ENCODE measurements at places on chromosomes 4 and X.

DNA sequence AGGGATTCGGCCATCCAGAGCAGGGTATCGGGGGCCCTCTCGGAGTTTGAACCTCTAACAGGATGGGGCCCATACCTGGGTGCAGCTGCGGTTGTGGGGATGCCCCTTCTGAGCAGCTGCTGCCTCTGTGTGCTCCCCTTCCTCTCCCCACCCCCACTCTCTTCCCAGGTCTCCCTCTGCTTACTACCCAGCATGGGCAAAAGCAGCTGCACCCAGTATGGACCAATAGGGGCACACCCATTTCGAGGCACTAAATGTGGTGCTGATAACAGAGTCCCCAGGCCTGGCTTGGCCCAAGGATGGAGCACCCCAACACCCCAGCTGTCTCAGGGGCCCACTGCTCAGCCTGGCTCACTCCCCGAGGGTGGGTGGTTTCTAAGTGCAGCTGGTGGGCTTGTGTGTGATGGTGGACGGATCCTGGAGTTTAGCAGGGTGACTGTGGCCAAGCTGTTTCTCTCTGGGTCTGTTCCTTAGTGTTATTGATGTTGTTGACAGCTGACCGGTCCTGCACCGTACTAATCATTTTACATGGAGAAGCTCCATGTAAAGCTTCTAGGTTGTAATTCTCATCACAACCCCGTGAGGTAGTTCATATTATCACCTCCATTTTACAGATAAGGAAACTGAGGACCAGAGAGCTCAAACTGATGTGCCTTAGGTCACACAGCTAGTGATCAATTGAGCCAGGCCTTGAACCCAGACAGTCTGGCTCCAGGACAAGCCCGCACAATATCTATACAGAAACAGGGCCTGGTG is 13.1 kb upstream of the KIAA0232 start:
- no peak for DNase-seq

- no peak for DNase-seq
These were observed 669 bp downstream of the TMEM150C start for GRCh38 chr4:82560853-82561785.

DNA sequence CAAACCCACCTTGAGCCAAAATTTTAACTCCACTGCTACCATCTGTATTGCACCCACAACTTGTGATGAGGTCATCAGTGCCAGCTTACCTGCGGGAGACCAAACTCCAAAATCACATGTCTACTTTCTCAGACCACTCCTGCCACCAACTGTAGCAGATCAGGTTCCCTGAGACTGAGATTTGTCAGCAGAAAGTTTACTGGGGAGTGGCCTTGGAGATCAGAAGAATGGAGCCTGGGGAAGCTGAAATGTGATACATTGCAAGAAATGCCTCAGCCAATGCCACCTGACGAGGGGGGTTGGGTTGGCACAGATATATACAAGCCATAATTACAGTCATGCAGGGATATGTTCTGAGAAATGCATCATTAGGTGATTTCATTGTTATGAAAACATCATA is 19.1 kb downstream of the HAUS3 start:
- peak; percentile 45 for DNase-seq

GRCh38 chrX:100316987-100317386 is 93.1 kb downstream of the PCDH19 start:
- DNase-seq = no peak

DNA sequence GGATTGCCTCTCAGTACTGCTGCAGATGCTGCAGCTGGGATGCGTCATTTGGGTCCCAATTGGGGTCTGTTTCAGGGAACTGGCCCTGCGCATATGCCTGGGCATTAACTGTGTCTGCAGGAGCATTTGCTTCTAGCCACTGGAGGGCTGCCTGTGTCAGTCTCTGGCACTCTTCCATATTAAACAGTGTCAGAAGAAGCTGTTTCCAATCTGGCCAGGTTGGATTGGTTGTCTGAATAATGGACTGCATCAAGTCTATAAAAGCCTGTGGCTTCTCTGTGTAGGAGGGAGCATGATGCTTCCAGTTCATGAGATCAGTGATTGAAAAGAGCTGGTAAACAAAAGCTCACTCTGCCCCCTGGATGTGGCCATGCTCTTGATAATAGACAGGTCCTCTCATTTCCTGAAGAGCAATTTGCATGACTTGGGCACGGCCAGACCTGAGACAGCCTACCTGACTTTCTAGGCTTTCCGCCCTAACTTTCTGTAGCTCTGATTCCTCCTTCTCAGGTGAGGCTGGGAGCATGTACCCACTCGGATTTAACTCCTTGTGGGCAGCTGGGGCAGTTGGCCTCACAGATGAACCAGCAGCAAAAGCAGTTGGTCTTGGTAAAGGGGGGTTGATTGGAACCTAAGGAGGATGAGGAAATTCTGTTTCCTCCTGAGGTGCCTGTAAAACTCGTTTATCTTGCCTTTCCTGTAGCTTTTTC is 29.2 kb downstream of the SULT1E1 start:
- DNase-seq = peak; percentile 47

DNA sequence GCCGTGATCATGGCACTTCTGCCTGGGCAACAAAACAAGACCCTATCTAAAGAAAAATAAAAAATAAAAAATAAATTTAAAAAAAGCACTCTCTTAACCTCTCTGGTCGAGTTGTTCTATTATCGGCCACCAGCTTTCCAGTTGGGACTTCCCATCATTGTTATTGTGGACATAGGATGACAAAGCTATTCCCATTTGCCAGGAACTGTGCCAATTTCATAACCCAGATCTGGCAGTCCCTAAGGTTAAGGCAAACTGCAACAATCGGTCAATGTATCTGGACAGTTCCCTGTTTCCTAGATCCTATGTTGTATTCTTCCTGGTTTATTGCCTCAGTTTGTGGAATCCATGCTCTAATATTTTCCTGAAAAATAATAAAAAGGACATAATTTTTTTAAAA is 17.8 kb upstream of the ANXA5 start:
- DNase-seq = no peak

DNA sequence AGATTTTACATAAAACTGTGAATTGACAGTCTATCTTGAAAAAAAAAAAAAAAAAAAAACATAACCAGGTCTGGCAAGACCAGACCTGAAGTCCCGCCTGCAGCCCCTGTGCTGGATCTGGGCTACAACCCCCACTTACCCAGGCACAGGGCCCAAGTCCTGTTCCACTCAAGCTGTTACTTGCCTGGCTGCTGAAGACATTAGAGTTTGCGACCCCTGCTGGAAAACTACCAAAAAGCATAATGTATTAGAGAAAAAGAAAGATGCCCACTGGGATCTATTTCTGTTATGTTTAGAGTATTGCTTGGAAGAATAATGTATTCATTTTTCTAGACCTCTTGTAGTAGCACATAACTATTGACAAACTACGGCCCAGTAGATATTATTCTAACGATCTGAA is 4.7 kb downstream of the HS3ST1 start:
- DNase-seq = peak; percentile 89

- no peak for DNase-seq
These were observed 240.9 kb downstream of the AR start for GRCh38 chrX:67784712-67785111.

DNA sequence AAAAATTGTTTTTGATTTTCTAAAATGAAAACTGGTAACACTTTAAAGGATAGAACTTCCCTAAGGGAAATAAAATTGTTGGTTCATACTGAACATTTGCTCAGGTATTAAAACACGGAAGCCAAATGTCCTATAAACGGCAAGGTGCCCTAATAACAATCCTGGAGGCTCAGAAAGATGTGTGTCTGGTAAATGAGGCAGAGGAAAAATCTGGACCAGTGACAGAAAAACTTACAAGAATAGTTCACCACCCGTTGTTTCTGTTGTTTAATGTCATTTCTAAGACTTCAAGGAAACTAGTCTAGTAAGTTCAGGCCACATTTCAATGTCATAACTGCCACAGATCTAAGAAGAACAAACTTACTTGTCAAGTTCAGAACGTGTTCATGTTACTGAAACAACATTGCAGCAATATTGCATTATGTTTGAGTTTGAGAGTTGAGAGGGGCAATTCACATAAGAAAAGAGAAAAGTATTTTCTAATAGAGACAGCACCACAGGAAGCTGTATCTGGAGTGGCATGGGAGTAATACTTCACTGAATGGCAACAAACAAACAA is 476.6 kb downstream of the GRXCR1 start:
- no peak for DNase-seq

- no peak for DNase-seq
These were observed 422.4 kb upstream of the BOD1L1 start for GRCh38 chr4:14049946-14050345.

DNA sequence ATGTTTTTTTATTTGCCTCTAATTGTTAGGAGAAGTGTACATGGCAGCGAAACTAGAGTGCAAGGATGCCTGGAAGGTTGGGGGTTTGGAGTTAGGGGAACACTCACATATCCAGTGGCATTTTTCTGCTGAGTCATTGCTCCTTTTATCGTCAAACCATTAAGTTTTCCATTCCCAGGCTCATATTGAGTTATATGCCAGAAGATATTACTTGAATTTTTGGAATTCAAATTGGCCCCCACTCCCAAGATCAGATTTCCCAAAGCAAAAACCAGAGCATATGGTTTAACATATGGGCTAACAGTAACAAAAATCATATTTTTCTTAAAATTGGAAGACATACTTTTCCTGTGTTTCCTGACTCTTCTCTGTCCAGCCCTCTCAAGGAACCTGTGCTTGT is 152.7 kb downstream of the FSTL5 start:
- DNase-seq = no peak

DNA sequence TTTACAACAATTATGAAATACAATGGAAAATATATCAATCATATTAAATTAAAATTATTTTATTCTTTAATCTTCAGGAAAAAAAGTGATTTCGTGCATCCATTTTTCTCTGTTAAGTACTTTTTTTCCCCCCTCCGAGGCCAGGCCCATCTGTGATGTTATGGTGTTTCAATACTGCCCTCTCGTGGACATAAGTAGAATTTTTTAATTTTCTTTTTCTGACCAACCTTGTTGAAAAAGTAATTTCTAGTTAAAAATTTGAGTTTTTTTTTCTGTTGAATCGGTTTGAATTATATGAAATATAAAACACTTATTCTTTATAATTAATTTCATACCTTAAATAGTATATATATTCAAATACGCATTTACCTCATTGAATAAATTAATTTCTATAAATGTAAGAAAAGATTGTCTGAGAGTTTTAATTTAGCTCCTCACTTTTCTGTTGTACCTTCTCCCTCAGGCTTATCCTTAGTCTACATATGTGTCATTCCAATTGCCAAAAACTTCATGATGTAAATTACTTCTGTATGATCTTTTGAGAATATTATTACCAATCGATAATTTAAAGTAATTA is 175.8 kb upstream of the TECRL start:
- peak; percentile 64 for DNase-seq

DNA sequence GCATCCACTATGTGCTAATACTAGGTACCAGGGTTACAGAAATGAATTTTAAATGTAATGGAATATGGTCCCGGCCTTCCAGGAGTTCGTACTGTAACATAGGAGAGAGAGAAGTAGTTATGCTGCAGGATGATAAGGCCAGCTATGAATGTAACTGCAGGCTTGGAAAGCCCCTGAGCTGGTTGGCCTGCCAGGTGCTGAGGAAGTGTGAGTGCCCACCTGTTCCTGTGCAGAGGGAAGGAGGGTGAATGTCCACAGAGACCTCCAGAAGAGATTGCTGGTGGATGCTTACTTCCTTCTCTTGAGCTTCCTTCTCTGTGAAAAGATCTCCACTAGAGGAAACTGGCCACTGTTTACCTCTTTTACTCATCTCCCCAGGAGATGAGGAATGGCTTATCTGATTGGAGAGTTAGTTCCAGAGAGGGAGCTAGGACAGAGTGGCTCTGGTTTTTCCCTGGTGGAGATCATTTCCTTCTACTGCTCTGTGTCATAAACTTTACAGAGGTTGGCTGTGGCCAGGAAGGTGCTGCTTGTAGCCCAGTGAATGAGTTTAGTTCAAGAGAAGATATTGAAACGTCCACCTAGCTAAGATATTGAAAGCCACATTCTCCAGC is 114.0 kb upstream of the LNX1 start:
- no peak for DNase-seq

DNA sequence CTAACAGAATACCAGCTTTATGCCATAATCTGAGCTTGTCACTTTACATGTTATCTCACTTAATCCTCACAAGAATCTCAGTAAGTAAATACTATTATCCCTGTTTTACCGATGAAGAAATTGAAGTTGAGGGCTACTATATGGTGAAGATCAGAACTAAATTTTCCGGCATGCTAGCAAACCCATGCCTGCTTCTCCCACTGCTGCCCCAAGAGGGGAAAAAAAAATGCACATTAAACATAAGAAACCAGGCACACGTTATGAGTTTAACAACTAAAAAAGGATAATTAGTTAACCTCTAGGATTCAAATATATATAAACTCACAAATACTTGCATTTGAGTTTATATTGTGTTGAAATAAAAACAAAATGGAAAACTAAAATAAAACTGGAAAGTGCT is 10.8 kb downstream of the SLC10A7 start:
- peak; percentile 39 for DNase-seq

DNA sequence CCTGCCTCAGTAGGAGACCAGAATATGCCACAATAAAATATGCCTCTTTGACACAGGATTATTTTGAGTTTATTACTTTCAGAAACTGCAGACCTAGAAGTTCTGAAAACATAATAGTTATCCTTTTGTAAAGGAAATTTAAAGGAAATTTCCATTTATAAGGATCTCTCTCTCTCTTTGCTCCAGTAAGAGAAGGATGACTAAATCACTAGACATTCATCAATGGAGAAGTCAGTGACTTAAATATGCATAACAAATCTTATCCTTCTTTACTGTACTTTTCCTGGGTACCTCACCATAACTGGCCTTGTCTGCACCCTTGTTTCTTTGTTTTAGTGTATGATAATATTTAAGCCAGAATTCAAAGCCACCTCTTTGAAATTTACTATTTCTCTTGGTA is 28.3 kb upstream of the OPHN1 start:
- DNase-seq = no peak

GRCh38 chr4:1208970-1209704 is 36.8 kb upstream of the SPON2 start:
- DNase-seq = no peak

- peak; percentile 26 for DNase-seq
These were observed 40.0 kb upstream of the IRF2 start for GRCh38 chr4:184514121-184514988.

DNA sequence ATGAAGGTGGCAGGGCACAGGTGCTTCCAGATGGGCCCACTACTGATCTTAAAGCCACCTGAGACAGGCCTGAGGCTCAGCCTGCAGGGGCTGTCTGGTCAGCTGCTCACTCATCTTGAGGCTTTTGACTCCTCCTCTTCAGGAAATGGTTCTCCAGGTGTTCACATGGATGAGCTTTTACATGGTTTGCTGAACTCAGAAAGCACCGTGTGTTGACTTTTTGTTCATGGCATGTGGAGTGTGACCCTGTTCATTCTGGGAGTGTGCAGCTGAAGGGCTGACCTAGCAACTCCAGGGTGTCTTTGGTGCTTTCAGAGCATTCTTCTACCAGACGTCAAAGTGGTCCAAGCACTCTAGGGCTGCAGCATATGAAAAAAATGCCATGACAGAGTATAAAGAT is 111.1 kb downstream of the CCNG2 start:
- no peak for DNase-seq
